ENCODE measurements at places on chromosomes 16 and 17.

DNA sequence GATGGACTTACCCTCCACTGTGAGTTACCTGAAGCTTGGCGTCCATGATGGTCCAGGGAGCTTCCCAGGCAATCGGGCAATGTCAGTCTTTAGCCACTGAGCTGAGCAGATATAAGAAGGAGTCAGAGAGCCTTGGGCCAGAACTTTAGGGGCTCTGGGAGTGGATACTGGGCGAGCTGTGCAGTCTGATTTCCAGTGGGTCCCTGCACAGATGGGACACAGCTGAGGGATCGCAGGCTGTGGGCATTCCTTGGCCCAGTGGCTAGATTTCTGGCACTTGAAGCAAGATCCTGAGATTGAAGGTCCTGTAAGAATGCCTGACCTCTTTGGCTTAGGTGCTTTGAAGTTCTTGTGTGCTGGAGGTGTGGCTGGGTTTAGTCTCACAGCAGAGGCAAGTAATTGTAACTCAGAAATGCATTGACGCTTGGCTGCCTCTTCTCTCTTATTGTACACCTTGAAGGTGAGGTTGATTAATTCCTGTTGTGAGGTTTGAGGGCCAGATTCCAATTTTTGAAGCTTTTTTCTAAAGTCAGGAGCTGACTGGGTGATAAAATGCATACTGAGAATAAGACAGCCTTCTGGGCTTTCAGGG, 2283.8 kb downstream of the TP53TG3F start:
- no peak for DNase-seq

GRCh38 chr17:41301916-41302901, at the start of gene KRTAP29-1:
TSS of gene KRTAP29-1 (minus strand) at chr17:41302851. CDS start at chr17:41302851, 0 bp downstream.
- DNase-seq, result no peak

DNA sequence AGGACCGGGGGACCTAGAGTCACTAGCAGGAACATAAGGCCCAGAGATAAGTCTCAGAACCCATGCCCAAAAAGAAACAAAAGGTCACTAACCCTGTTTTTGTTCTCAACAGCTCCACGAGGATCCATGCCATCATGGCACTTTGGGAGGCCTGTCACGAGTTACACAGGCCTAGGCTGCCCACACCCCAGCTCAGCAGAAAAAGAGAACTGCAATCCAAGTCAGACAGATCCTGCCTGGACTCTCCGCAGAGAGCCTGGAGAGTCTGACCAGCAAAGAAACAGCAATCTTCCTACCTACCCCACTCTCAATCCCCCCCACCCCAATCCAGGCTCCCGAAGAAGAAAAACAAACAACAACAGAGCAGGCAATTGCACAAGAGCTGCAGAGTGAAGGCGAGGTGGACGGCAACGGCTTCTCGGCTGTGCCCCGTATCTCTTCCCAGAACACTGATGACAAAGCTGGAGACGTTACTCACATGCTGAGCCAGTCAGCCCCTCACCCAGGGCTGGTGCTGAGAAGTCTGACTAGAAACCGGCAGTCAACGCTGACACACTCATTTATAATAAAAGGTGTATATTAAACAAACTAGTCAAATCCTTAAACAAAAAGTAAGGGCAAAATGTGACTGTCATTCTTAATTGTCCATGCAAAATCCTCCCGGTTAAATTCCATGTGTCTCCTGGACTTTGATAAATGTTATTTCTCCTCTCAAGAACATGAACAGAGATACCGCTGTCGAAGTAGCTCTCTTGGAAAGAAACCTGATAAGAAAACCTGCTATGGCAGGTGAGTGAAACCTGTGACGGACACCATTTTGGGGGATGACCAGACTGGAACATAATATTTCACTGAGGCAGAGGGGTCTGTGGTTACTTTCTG, 89.3 kb downstream of the SMG6 start:
- no peak for DNase-seq

DNA sequence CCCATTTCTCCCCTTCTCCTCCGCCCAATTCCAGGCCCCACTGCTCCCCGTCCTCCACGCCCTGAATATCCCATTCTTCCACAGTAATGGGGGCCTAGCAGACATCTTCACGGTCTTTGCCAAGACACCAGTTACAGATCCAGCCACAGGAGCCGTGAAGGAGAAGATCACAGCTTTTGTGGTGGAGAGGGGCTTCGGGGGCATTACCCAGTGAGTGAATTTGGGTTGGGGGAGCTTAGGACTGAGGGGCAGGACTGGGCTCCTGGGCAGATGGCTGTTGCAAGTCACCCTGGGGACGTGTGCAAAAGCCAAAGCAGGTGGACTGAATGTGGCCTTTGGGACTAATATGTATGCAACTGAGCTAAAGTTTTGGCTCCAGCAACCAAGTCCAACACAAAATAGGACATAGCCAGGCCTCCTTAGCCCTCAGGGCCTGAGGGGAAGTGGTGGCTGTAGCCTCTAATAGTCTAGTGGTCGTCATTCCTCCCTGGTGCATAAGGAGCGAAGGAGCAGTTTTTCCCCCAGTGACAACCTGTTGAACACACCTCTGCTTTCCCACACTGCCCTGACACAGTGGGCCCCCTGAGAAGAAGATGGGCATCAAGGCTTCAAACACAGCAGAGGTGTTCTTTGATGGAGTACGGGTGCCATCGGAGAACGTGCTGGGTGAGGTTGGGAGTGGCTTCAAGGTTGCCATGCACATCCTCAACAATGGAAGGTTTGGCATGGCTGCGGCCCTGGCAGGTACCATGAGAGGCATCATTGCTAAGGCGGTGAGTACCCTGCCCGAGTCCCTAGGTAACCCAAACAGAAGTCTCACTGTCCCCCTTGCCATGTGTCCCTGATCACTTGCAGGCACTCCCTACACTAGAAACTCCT, 2.6 kb downstream of the ACADVL start:
- DNase-seq, result no peak
